Activated naive CD4-positive, alpha-beta T cell treated with anti-CD3 and anti-CD28 coated beads, Interleukin-2, amount 50 U/mL, for 16 hours (primary cell): ENCODE measurements at places on chromosomes 12 and 14.

DNA sequence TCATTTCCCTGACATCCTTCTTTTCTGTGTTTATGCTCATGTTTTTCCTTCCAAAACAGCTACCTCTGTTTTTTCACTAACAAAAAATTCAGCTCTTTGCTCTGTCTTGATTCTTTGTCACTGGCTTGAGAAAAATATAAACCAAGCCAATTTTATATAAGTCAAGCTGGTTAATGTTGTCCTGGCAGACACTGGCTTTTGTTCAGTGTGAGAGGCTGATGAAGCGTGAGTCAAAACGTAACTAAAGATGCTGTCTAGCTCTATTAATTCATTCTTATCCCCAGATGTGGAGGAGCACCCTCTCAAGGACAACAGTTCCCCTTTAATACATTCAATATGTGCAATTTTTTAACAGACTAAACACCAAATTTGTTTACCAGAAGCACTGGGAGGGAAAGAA lies 15.8 kb downstream of the TSPAN8 start:
- no peak for DNase-seq

- DNase-seq, result no peak
These were observed 147.4 kb upstream of the FOXN3 start for GRCh38 chr14:89564286-89564957.

DNA sequence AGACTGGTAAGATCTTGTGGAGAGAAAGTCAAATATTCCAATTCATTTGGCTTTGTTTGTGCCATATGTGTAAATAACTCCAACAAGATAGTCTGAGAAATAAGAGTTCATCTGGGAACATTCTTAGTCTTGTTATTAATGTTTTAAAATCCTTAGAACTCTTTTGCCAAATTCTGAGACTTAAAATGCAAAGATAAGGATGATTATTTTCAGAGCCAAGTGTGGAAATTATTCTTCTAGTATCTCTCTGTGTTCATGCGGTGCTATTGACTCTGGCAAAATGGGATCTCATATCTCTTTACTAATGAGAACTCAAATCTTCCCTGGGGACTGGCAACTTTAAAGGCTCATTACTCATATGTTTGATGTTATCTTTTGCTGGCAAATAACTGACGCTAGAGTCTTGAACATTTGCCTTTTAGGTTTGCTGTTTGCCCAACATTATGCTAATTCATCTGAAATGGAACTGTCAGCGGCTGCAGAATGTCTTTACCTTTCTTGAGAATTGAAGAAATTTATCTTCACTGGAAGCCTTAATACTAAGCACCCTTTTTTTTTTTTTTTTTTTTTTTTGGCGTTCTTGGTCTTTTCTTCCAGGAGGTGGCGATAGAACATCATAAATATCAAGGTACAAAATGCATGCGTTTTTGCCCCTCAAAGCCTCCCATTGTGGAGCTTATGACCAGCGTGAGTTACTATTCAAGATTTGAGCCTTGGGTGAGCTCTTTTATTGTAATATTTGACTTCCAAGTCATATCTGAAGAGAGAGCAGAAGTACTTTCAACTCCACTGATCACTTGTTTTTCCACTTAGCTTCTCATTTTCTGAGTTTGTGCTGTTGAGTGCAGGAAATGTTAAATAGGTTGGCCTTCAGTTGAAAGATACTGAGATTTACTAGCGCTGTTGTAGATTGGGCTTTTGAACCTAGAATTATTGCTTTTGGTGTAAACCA lies 86.5 kb downstream of the CAND1 start:
- DNase-seq, result no peak

GRCh38 chr12:21659383-21659782 lies 1.7 kb upstream of the LDHB start:
- DNase-seq, result no peak
